ENCODE measurements at places on chromosomes 1 and 21. TPM values are rescaled to one million over a fixed set of nuclear protein-coding genes. Genes with fewer than 3 reads are reported as not detected.

The HSPA6 gene
- total RNA-seq = 3.1 TPM

The NBPF10 gene
- 3.3 TPM for total RNA-seq

- no peak overlapping the region for H3K27ac ChIP-seq
- no peaks in the 10 kb centered on the region for H3K4me1 ChIP-seq
- no peaks in the 10 kb centered on the region for H3K27me3 ChIP-seq
- no peak for DNase-seq
- no peak overlapping the region for H3K4me3 ChIP-seq
Observed at GRCh38 chr1:172512591-172512990, 20.4 kb upstream of the SUCO start.

- H3K36me3 ChIP-seq = no peaks in the 10 kb centered on the region
- no peak overlapping the region for H3K4me3 ChIP-seq
- no peaks in the 10 kb centered on the region for H3K4me1 ChIP-seq
Observed at GRCh38 chr1:156589546-156589945, 2.0 kb upstream of the NAXE start.

The ADAMTSL4 gene
- total RNA-seq = 27.7 TPM

DNA sequence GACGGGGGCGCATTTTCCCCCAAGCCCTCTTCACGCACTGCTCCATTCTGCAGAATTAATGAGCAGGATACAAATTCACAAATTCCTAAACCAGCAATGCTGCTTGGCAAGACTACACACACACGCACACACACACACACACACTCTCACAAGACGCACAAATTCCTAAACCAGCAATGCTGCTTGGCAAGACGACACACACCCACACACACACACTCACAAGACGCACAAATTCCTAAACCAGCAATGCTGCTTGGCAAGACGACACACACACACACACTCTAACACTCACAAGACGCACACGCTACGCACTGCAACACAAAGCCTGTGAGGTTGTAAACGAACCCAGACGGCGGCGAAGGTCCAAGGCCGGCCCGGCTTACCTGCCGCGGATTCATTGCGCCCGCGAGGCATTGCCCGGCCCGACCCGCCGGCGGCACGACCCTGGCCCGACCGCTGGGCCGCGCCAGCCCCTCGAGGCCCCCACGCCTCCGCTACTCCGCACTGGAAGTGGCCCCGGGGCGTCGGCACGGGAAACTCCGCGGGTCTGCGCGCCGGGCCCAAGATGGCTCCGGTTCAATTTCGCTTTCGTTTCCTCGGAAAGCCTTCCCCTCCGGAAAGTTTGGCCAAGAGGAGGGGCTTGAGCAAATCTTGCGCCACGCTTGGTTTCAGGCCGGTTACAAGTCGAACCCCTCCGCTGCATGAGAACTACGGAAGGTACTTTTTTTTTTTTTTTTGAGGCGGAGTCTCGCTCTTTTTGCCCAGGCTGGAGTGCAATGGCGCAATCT lies at the start of gene ADAR:
ADAR (minus strand) TSS at position 578 of the 788 bp plus-strand sequence; CDS start at position 398, 180 bp downstream.
- DNase-seq = peak; percentile 91
- peak within 1 kb of the TSS; percentile 89 for H3K4me3 ChIP-seq
- no peaks in the 10 kb centered on the region for H3K27me3 ChIP-seq
- peak within 1 kb of the TSS; percentile 96 for H3K27ac ChIP-seq
- no peaks in the 10 kb centered on the region for H3K36me3 ChIP-seq

GRCh38 chr1:244830639-244831038 lies 4.8 kb upstream of the COX20 start:
- no peaks in the 10 kb centered on the region for H3K4me1 ChIP-seq
- H3K27me3 ChIP-seq = no peaks in the 10 kb centered on the region
- no peak overlapping the region for H3K27ac ChIP-seq
- H3K36me3 ChIP-seq = no peaks in the 10 kb centered on the region
- DNase-seq = no peak

The OLFM3 gene
- not detected for total RNA-seq

The ERG gene
- total RNA-seq = 15.7 TPM

Measured in ovary (tissue), 10 donors.